ENCODE measurements at places on chromosomes 5 and 9.

- DNase-seq: no peak
Measured at GRCh38 chr5:32522429-32523143, 62.8 kb upstream of the SUB1 start.

DNA sequence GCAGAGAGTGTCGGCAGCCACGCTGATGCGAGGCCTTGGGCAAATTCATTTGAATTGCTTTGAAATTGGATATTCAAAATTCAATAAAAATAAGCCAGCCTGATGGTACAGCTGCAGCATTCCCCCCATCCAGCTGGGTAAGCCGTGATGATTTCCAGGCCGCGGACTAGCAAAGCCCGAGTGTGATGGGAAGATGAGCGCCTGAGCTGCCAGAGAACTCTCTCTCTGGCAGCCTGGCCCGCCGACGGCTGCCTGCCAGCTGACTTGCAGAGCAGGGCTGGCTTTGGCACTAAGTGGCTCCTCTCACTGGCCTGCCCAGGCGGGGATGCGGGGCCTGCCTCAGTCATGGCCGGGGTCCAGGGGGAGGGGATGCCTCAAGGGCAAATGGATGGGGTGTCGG lies 268.3 kb upstream of the WWC1 start:
- DNase-seq: no peak

GRCh38 chr5:117394506-117395157 lies 820.0 kb upstream of the SEMA6A start:
- peak; percentile 25 for DNase-seq

DNA sequence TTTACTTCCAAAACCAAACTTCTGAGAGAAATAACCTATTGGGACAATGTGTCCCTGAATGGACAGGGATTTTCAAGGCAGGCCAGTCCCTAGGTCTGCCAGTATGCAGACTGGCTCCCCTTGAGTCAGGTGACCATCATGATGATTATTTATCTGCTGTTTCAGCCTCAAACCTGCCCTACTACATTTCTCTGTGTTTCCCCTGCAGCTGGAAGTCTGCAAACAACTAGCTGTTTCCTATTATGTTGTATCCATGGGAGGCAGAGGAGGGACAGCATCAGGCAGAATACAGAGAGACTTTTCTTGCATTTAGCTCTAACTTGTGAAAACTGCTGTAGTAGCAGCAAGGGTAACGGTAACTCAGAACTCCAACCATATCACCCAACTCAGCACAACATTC lies 36.2 kb upstream of the IFNK start:
- no peak for DNase-seq

Measured in epithelial cell of proximal tubule (primary cell).